NCI-H1436 treated with DMSO at 0.1 percent for 48 hours (cell line): ENCODE measurements at places on chromosomes 7 and 10.

- DNase-seq = no peak
Observed at GRCh38 chr10:52145636-52146035, 168.4 kb upstream of the DKK1 start.

- DNase-seq = no peak
Observed at GRCh38 chr10:103882285-103883007, 27.1 kb upstream of the SH3PXD2A start.

DNA sequence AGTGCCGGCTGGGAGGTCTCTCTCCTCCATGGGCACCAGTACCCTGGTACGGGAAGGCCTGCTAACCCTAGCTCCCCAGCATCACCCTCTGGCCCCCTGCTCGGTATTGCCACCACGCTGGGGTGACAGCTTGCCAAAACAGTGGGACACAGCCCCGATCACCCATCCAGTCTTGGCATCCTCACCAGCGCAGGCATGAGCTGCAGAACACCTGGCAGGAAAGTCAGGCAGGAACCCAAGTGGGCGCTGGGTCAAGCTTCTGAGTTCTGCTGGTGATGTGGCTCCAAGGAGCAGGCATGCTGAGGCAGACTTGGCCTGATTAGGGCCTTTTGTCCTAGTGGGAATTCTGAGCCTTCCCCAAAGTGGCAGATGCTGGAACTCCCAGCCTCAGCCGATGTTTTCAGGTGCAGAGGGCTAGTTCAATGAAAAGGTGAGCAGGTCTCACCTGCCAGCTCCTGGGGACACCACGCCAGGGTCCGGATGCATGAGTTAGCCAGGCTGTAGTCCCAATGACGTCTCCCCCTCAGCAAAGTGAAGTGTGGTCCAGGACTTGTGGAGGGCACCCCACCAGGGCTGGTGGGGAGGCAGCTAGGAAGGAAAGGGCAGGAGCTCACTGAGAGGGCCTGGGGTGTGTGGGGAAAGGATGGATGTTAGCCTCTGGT is 8.5 kb upstream of the ZNF22 start:
- DNase-seq = no peak

DNA sequence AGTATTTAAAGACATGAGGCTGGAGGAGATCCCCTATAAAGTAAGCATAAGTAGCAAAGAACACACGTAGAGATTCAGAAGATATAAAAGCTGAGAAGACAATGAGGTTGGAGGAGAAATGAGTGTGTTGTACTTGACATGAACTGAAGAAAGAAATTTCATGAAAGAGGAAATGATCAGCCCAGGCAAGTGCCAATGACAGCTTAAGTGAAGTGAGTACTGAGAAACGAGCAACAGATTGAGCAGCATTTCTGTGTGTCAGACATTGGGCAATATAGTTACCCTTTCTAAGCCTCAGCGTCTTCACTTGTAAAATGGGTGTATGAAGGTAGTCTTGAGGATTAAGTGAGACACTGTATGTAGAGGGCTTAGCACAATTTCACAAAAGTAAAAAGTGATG is 4.8 kb upstream of the LIPA start:
- no peak for DNase-seq

DNA sequence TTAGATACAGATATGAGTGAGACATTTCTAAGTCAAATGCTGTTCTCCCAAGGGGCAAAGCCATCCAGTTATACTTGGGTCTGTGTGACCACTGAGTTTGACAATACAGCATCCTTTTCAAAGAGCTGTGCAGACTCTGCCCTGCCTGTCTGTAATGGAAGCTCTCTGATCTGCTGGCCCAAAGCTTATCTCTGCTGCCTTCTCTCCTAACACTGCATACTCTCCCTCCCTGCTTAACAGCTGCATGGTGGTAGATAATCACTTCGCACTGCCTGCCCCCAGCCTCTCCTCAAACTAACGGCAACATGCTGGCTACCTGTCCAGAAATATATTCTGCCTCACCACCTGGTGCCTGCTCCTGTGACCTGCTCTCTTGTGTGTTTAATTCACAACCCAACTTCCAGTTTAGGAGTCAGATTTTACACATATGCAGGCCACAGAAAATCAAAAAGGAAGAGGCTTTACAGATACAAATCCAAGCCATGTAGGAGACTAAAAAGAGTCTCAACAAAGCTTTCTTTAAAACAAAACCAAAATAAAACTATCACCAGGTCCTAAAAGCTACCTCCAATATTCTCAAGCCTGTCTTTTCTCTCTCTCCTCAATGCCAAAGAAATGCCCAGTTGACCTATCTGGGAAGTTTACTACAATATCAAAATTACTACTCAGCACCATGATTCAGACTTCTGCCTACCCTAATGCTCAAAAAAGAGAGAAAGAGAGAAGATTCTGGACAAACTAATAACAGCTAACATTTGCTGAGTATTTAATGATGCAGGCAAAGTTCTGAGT is 145.6 kb downstream of the RELN start:
- no peak for DNase-seq

GRCh38 chr10:48550071-48550691 is 54.7 kb downstream of the ARHGAP22 start:
- no peak for DNase-seq

DNA sequence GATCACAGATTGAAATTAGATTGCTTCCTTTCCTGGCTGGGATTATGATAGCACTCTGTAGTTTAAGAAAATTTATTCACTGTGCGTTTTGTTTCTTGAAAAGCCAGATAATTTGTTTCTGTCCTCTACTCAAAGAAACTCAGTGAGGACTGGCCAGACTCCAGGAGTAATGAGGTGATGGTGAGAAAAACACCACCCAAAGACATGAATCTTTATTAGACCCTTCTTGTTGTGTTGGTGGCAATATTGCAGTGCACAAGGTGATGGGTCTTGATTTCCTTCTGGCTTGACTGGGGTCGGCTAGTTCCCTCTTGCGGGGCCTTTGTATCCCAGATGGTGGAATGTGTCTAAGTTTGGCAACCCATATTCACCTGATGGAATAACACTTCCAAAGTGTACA is 756.8 kb downstream of the LRMDA start:
- DNase-seq = no peak

DNA sequence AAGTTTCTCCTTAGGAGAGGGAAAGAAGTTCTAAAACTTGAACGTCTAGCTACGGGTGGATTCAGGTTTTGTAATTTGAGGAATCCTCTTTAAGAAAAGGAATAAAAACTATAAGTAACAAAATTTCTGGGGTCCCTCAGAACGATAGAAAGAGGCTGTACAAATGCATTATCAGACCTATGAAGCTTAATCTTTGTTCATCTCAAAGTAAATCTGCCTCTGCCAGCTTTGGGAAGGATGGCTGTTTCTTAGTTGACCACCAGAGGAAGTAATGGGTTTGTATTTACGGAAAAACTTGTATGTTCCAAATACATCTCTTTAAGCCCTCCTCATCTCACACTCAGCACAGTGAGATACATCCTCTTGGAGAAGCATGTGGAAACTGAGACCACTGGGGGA is 864 bp downstream of the PSTK start:
- DNase-seq = no peak
